ENCODE measurements at places on chromosomes 6 and 20.

- no peak for DNase-seq
Measured at GRCh38 chr20:44028868-44029847, 114.5 kb downstream of the TOX2 start.

DNA sequence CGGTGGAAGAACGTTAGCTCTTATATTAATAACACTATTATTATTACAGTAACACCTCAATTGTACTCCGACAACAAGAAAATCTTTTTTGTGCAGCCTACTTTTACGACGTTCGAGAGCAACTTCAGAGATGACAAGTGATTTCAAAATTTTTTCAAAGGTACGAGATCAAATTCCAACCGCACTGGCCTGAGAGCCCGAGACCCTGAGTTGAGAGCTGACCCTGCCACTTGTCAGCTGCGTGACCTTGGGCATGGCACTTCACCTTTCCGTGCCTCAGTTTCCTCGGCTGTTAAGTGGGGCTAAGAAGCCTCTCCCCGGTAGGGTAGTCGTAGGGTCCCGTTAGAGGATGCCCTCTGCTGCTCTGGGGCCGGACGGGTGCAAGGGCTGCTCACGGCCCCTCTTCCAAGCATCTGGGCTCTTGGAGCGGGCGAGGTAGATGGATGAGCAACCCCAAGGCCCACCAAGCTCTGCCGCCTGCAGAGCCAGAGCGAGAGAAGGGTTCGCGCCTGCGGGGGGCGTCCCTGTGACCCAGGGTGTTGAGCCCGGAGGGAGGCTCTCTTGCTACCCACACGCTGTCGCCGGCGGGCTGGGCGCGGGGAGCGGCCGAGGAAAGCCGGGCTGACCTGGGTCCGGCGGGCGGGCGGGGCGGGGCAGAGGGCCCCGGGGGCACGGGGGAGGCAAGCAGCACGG is 510 bp downstream of the NDRG3 start:
- no peak for DNase-seq

DNA sequence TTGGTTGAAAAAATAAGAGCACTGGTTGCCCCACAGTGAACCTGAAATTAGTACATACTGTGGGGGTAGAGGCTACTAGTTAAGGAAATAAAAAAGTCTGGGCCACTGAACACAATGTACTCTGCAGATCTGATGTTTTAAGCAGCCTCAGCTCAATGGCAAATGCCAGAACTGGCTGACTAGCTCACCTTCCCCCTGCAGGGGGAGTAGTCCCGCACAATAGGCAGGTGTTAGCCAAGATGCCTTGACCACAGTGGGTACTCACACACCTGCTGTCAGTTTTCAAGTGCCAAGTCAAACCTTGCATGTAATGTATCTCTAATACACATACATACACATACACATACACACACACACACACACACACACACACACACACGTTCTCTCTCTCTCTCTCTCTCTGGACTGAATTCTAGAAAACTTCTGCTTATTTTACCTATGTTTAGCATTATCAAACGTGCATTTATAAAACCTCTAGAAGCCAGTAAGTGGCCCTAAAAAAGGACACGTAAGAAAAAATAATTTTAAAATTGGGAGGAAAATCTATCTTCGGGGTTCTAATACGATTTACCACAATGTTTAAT is 36.1 kb downstream of the GMDS start:
- no peak for DNase-seq

DNA sequence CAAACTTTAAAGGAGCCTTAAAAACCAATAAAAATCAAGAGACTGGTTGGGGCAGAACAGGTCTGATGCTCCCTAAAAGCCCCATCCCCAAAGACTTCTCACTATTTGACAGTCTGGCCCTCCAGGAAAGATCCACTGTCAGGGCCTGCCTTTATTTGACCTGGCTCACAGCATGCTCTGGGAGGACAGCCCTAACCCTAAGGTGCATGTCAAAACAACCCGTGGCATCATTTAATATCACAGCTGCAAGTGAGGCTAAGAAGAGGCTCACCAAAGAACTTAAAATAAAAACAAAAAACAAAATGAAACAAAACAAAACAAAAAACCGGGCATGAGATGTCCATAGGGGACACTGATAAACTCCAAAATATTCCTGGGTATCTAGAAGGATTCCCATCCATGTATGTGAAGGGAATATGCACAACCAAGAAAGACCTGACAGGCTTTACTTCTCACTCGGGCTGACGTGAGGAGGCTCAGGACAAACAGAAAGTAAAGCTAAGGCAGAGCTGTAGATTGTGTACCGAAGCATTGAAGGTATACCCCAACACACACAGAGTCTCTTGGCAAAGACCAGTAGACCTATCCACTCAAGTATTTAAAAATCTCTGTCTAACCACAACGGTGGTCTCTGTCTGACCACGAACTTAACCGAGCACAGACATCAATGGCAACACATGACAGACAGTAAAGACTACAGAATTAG is 57.3 kb downstream of the AHI1 start:
- no peak for DNase-seq

GRCh38 chr6:137219664-137220252 is 573 bp upstream of the IFNGR1 start:
- no peak for DNase-seq

DNA sequence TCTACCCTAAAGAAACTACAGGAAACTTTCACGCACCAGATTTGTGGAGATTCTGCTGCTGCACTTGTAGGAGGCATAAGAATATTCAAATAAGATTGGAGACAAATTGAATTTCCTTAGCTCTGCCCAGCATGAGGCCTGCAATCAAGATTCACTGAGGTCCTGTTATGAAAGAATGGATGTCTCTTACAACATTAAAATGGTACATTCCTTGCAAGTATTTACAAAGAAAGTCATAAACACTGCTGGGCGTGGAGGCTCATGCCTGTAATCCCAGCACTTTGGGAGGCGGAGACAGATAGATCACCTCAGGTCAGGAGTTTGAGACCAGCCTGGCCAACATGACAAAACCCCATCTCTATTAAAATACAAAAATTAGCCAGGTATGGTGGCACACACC is 74.0 kb upstream of the MAP3K4 start:
- DNase-seq = no peak

DNA sequence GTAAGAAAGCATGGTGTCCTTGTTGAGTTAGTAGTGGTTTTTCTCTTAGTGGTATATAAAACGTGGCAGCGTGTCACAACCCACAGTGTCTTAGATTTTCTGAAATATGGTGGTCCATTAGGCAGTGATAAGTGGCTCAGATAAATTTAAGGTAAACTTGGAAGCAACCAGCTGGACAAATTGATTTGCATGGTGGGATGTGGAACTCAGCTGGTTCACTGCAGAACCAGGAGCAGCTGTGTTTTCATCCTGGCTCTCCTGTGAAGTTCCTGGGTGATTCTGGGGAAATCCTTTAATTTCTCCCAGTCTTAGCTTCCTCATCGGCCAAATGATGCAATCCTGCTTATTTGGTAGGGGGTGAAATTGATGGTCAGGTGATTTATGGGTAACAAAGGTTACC is 32.9 kb upstream of the EEF1E1 start:
- DNase-seq = no peak

DNA sequence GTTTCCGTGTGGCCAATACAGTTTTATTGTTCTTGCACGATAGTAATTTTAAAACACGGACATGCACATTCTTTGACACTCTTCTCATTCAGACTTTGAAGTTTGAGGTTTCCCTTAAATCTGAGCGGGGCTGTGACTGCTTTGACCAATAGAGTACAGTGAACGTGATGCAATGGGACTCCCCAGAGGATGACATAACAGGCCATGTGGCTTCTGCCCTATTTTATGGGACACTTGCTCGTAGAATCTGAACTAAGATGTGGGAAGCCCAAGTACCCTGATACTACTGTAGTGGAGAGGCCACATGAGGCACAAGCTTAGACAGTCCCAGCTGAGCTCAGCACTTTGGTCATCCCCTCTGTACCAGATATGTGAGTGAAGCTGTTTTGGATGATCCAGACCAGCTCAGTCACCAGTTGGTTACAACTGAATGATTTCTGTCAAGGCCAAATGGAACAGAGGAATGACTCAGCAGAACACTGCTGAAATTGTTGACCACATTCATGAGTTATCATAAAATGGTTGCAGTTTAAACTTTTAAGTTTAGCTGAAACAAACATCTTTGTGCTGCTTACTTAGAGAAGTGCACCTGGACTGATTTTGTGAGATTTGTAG is 279.4 kb downstream of the RFPL4B start:
- DNase-seq = no peak

GRCh38 chr6:39684790-39685488 is 40.3 kb downstream of the KIF6 start:
- DNase-seq = no peak

DNA sequence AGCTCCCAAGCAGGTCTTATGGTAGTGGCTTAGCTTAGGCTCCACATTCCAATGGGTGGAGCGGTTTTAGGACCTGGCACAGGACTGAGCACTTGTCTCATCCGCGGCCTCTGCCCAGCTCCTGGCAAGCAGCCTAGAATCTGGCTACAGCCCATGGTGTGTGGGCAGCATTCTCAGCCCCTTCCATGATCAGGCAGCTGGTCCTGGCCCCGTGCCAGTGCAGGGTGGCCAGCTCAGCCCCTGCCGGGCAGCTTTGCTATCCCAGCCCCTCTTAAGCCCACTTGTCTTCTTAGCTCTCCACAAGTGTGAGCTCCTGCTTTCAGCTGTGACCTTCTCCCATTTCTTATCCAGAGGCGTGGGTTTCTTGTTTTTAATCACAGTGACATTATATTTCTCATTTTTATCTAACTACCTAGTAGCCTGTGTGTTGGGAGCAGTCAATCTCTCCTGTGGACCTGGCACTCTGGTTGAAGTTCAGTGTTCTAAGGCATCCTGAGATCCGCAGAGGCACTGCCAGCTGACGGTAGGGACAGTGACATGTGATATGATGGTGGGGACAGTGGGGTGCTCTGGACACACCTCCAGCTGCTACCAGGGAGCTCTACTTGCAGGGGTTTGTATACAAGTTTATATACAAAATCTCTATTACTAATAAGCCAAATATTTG is 119.9 kb upstream of the PRND start:
- no peak for DNase-seq

DNA sequence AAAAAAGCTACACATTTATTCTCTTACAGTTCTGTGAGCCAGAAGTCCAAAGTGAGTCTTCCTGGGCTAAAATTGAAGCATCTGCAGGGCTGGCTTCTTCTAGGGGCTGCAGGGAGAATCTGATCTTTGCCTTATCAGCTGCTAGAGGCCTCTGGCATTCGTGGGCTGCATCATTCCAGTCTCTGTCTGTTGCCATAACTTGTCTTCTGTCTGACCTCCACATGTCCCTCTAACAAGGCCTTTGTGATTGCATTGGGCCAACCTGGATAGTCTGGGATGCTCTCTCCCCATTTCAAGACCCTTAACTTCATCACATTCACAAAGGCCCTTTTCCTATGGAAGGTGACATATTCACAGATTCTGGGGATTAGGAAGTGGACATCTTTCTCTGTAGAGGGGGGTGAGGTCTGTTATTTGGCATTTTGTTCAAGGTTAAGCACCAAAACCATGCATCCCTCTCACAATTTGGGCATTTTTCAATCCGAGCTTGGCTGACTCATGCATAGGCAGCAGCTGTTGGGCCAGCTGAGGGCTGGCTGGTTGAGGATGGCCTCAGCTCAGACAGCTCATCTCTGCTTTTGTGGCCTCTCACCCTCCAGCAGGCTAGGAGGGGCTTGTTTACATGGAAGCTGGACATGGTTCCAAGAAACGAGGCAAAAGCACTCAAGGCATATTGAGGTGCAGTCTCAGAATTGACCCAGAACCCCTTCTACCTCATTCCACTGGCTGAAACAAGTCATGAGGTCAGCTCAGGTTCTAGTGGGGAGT is 116.1 kb upstream of the NXT1 start:
- DNase-seq = no peak

DNA sequence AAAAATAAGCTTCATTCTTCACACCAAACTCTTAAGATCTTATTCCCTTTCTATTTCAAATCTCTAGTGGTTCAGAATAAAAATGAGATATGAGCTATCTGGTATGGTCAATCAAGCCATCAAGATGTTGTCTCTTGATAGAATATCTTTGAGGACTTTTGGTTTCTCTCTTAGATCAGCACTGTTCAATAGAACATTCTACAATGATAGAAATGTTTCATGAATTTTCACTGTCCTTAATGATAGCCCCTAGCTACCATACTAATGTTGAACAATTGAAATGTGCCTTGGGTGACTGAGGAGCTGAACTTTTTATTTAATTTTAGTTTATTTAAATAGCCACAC is 24.1 kb upstream of the HINT3 start:
- no peak for DNase-seq

DNA sequence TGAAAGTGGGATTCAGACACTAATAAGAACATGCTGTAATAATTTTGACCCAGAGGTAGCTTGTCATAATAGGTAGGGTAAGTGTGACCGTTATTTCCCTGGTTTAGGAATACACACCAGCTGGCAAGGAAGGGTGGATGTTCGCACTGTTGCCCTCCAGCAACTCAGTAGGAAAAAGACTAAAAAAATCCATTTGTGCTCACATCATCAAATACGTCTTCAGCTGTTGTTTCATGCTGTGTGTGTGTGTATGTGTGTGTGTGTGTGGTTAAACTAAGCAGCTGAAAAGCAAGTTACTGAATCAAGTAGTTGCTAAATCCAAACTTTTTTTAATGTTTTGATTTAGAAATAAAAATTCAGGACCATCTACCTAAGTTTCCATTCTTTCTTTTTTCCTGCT is 218.7 kb downstream of the TRDN start:
- DNase-seq = no peak

DNA sequence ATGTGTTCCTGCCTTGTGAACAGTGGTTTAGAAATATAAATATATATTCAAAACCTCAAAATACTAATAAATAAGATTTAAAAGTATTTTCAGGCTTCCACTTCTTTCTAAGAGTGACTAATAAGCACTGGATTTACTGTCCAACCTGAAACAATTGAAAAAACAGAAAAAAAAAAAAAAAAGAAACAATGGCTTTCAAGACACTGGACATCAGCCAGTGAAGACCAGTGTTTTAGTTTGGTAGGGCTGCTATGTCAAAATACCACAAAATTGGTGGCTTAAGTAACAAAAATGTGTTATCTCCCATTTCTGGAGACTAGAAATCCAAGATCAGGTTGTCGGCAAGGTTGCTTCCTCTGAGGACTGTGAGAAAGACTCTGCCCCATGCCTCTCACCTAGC is 101.4 kb upstream of the PDE7B start:
- DNase-seq = no peak

GRCh38 chr6:12974551-12974950 is 258.0 kb downstream of the PHACTR1 start:
- DNase-seq = no peak

- no peak for DNase-seq
Measured at GRCh38 chr20:12371990-12372389, 454.3 kb downstream of the BTBD3 start.

DNA sequence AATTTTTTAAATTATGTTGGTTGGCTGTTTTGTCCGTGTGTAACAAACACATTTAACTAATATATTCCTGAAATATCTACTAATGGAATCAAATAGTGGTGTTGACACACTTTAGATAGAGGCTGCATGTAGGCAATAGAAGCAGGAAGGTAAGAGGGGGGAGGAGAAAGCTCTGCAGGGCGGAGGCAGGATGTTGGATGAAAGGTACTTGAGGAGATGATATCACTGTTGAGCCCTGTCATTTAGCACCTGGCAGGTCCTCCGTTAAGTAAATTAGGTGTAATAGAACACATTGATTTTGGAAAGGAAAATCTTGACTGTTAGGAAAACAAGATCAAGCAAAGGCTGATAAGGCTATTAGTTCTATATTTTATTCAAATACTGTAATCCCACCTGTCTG is 618.7 kb downstream of the PKHD1 start:
- no peak for DNase-seq

Data from neural crest cell (in vitro differentiated cells).